D721Med (cell line): ENCODE measurements at places on chromosomes 12 and 14.

DNA sequence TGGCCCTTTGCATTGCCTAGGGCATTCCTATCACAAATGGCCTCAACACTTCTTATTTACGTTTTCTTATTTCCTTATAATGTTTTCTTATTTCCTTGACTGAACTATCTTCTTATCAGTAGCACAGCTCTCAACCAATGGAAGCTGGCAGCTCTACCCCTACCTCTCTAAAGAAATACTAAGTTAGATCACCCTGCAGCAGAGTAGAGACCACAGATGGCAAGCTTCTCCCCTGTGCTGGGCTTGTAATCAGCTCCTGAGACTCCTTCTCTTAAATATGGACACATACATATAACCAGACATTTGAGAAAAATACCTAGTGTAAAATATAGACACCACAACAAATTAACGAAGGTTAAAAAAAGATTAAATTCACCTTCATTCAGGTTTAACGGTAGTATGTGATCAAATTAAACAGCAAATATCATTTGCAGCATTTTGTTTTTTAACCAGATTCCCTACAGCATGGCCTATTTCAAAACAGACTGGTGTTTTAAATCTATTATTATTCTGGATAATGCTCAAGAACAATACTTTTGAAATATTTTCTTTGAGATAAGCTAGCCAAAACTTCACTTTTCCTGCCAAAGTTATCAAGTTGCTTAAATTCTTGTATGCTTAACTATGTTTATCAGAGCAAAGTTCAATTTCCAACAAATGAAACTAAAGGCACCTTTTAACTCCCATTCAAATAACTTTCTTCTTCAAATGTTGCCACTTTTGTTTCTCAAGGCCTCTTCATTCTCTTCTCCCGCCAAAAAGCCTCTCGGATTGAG is 54.3 kb downstream of the SLC41A2 start:
- no peak for DNase-seq

GRCh38 chr12:60093428-60093827 is 497.6 kb downstream of the SLC16A7 start:
- no peak for DNase-seq

GRCh38 chr12:105227879-105228278 is 8.1 kb downstream of the APPL2 start:
- no peak for DNase-seq

DNA sequence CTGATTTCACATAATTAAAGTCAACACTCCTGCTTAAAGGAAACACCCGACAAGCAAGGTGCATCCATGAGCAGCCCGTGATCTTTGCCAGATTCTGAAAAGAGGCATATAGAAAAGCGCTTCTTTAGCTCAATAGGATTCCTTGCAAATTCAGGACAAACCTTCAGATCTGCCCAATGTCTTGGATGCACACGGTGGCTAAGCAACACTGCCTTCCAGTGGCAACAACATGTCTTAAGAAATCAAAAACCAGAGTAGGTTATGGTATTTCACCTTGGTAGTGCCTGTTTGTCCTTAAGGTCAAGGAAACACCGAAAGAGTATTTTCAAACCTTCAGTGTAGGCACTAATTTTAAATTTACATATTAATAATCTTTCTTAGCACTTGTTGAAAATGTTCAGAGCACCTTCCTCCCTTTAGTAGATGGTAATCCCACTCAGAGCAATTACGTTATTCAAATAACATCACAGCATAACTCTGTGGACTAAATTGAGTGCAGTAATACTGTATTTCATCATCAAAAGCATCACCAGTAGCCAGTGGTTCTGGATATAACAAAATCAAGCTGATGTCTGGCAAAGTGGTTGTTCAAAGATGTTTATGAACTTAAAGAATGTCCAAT is 58.0 kb upstream of the CDKN3 start:
- DNase-seq, result no peak

DNA sequence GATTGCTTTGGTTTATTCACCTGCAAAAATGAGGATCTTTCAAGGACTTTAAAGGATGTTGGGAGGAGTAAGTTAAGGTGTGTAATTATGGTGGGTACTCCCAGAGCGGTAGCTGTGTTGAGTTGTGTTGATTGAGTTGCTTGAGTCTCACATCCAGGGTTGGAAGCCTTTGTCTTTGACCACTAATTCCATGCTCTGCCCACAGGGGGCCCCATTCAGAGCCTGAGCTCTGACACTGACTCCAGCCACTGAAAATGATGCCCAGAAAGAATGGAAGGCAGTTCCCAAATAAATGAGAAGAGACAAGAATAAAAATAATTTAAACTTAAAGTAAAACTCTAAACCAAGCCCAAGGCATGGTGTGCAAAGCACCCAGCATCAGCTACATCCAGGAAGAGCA is 237.4 kb upstream of the PWP1 start:
- no peak for DNase-seq

DNA sequence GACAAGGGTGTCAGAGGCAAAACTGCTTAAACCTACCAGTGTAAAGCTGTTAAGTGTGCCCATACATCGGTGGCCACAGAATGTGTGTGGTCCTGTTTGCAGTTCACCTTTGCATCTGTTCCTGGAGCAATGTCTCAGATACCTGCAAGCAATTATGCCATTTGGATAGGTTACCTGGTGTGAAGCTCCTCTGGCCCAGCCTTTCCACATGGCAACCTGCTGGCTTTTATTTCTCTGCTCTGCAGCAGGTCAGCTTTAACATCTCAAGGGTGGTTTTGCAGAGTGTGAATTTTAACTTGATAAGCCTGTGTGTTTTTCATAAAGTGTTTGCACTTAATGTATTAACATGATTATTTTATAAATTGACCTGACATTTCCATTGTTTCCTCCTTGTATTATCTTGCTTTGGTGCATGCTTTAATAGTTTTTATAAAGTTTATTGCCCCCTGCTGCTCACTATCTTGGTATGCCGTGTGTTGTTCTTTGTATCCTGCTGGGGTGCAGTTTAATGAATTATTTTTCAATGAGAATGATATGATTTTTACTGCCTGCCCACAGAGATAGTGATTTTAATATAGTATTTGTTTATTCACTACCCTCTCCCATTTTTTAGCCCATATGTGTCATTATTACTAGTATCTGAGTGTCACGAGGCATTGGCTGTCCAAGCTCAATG is 403.8 kb downstream of the NPAS3 start:
- no peak for DNase-seq

GRCh38 chr12:106035421-106035820 is 103.3 kb downstream of the NUAK1 start:
- no peak for DNase-seq

- no peak for DNase-seq
Measured at GRCh38 chr12:6167327-6168280, 32.6 kb upstream of the CD9 start.

GRCh38 chr12:63066782-63067181 is 84.2 kb downstream of the AVPR1A start:
- no peak for DNase-seq

DNA sequence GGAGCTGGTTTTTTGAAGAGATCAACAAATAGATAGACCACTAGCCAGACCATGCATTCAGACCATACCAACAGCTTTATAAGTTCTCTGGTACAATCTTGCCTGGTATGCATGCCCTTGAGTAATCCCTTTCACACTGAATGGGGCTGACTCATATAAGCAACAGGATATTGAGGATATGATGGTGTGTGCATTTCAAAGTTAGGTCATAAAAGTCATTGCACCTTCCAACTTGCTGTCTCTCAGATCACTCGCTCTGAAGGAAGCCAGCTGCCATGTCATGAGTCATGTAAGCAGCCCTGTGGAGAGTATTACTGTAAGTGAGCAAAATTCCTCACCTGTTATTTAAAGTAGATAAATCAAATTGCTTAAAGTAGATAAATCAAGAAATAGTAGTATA is 45.0 kb upstream of the OR6J1 start:
- DNase-seq, result no peak

DNA sequence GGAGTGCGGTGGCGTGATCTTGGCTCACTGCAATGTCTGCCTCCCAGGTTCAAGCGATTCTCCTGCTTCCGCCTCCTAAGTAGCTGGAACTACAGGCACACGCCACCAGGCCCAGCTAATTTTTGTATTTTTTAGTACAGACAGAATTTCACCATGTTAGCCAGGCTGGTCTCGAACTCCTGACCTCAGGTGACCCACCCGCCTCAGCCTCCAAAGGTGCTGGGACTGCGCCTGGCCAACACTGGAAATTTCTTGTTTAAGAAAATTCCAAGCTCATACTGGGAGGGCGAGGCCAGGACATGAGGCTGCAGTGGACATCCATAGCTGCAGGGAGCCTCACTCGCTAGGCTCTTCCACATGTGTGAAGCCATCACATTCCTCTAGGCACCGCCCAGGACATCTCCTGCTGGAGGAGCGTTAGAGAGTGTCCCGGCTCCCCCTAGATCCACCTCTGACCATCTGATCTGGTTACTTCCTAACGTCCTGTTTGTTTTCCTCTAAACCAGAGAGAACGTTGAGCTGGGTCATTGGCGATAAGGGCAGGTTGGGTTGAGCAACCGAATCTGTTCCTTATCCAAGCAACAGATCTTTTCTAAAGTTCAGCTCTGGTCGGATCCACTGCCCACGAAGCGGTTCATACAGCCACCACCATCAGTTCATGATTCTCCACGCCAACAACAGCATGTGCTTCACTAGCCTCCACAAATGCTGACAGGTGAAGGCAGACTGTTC is 108.2 kb upstream of the MED13L start:
- DNase-seq, result no peak

- DNase-seq, result no peak
Measured at GRCh38 chr14:24713404-24713803, 79.4 kb upstream of the GZMB start.

- DNase-seq, result no peak
Measured at GRCh38 chr14:61968207-61968606, 206.0 kb downstream of the SNAPC1 start.

GRCh38 chr12:16796168-16796567 is 190.2 kb upstream of the LMO3 start:
- DNase-seq, result no peak

DNA sequence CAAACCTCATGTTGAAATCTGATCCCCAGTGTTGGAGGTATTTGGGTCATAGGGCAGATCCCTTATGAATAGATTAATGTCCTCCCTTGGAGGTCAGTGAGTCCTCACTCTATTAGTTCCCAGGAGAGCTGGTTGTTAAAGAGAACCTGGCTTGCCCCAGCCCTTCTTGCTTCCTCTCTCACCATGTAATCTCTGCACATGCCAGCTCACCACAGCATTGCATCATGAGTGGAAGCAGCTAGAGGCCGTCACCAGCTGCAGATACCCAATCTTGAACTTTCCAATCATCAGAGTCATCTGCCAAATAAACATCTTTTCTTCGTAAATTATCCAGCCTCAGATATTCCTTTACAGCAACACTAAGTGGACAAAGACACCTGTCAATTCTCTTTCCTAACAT is 161.8 kb upstream of the IGF1 start:
- DNase-seq, result no peak

GRCh38 chr14:92473261-92473968 is 40.2 kb upstream of the RIN3 start:
- no peak for DNase-seq

DNA sequence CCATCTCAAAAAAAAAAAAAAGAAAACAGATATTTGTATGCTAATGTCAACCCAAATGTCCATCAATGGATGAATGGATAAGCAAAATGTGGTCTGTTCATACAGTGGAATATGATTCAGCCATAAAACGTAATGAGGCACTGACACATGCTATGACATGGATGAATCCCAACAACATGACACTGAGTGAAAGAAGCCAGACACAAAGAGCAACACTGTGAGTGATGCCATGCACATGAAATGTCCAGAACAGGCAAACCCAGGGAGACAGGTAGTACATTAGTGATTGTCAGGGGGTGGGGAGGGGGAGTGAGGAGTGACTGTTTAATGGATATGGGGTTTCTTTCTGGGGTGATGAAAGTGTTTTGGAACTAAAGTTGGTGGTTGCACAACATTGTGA is 50.2 kb downstream of the ARL6IP4 start:
- DNase-seq, result no peak

- no peak for DNase-seq
Measured at GRCh38 chr14:100155756-100156616, 3.5 kb downstream of the DEGS2 start.
